ENCODE measurements at places on chromosomes 1 and 21. TPM values are rescaled to one million over a fixed set of nuclear protein-coding genes. Genes with fewer than 3 reads are reported as not detected.

The VAMP4 gene
- 4.7 TPM for total RNA-seq

The EPHA10 gene
- total RNA-seq: 0.87 TPM

The TBX19 gene
- total RNA-seq: 0.78 TPM

The HSPB7 gene
- not detected for total RNA-seq

The TTLL7 gene
- total RNA-seq: 2.6 TPM

The PRPF38B gene
- 24.5 TPM for total RNA-seq

The S100A7 gene
- not detected for total RNA-seq

The RYR2 gene
- total RNA-seq: 0.13 TPM

The NMNAT2 gene
- total RNA-seq: 0.42 TPM

The ALX3 gene
- not detected for total RNA-seq

The ANKRD34A gene
- total RNA-seq: 0.15 TPM

The CELA2B gene
- not detected for total RNA-seq

The OLIG2 gene
- total RNA-seq: not detected

The RGS16 gene
- total RNA-seq: 0.25 TPM

The PLA2G2D gene
- total RNA-seq: not detected

The MARK1 gene
- 0.22 TPM for total RNA-seq

The EFCAB7 gene
- total RNA-seq: 2.8 TPM

The ALG14 gene
- total RNA-seq: 5.6 TPM

The ST6GALNAC5 gene
- total RNA-seq: not detected

The EPB41 gene
- total RNA-seq: 4.7 TPM

The LCE2A gene
- total RNA-seq: not detected

The GJA4 gene
- not detected for total RNA-seq

The OR14I1 gene
- total RNA-seq: not detected

The MFSD2A gene
- total RNA-seq: 4.3 TPM

The RORC gene
- total RNA-seq: not detected

The CPT2 gene
- 9.0 TPM for total RNA-seq

The SPRR1A gene
- total RNA-seq: not detected

The MYOM3 gene
- total RNA-seq: 5.6 TPM

The ATP1A2 gene
- 0.13 TPM for total RNA-seq

The HSD3B2 gene
- total RNA-seq: not detected

The HAO2 gene
- not detected for total RNA-seq

The VASH2 gene
- 3.7 TPM for total RNA-seq

The RHBG gene
- not detected for total RNA-seq

The ZNF593OS gene
- not detected for total RNA-seq

The NPHS2 gene
- not detected for total RNA-seq

The CASQ2 gene
- total RNA-seq: not detected

The DNAI4 gene
- total RNA-seq: 0.55 TPM

The FLG2 gene
- not detected for total RNA-seq

The PRR9 gene
- total RNA-seq: not detected

The C4BPB gene
- 1.8 TPM for total RNA-seq

The SEC16B gene
- total RNA-seq: 0.79 TPM

The C1orf74 gene
- 1.8 TPM for total RNA-seq

The CHAF1B gene
- 10.5 TPM for total RNA-seq

The EXTL1 gene
- not detected for total RNA-seq

The TGFB2 gene
- 14.4 TPM for total RNA-seq

The ZFP69B gene
- 3.0 TPM for total RNA-seq

The MCL1 gene
- total RNA-seq: 206 TPM

The SPATA1 gene
- total RNA-seq: 0.75 TPM

The AGT gene
- total RNA-seq: not detected

The PTCH2 gene
- 0.23 TPM for total RNA-seq

The CELA3A gene
- not detected for total RNA-seq

The IL24 gene
- 0.42 TPM for total RNA-seq

The PEX14 gene
- total RNA-seq: 16.4 TPM

The NBPF10 gene
- 0.55 TPM for total RNA-seq

The LAPTM5 gene
- total RNA-seq: 0.16 TPM

The ITLN1 gene
- total RNA-seq: not detected
